ENCODE measurements at places on chromosomes 7 and 10.

- DNase-seq = no peak
Measured at GRCh38 chr7:918441-919113, 35.9 kb downstream of the ADAP1 start.

GRCh38 chr10:76974017-76974691 is 663.5 kb downstream of the KCNMA1 start:
- peak; percentile 20 for DNase-seq

GRCh38 chr10:31669357-31669756 is 259.3 kb downstream of the ARHGAP12 start:
- DNase-seq = peak; percentile 84

DNA sequence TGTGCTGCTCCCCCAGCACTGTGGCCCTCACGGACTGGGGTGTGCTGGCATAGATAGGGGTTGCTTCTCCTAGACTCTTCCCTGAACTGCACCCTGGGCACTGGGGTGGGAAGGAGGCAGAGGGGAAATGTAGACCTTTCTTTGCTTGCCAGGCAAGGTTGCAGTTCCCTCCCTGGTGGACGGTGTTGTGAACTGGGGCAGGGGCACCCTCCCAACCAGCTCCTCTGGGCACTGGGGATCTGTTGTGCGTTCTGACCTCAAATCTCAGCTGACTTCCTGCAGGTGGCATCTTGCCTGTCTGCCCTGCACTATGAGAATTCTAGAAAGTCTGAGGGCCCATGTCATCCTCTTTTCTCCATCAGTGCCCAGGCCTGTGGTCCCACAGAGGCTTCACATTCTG is 53.9 kb downstream of the ARHGAP22 start:
- DNase-seq = no peak

DNA sequence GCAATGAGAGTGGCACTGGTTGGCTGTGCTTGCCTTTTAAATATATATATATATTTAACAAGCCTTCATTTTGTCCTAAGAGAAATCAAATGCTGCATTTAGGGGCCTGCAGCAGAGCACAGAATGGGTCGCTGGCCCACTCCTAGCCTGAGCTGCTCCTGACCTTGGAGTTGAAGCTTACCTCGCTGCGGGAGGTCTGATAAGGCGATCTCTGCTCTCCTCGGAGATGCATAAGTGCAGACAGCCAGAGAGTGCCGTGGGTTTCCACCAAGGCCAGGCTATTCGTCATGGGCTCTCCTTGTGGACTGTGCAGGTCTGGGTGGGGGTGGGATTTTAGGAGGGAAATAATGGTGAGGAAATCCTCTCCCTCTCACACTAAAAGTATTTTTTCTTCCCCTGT is 99.5 kb upstream of the IKZF1 start:
- DNase-seq = no peak

GRCh38 chr10:77268721-77269120 is 368.9 kb downstream of the KCNMA1 start:
- no peak for DNase-seq

DNA sequence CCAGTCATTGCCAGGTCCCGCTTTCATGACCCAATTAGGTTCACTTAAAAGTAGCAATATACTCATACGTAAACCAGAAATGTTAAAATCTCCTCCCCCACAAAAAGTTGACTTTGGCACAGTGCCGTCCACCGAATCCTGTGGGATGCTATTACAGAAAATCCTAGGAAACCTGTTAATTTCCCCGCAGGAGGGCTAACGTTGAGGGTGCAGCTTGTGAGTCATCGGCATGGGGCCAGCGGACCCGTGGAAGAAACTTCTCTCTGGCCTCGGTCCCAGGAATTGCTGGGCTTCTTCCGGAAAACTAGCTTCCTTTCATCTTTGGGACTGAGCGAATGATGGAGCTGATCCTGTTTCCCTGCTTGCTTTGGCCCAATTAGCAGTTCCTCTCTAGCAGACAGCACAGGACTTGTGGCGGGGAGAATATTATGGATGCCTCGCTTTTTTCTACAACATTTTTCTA is 13.5 kb downstream of the CRYGN start:
- peak; percentile 89 for DNase-seq

DNA sequence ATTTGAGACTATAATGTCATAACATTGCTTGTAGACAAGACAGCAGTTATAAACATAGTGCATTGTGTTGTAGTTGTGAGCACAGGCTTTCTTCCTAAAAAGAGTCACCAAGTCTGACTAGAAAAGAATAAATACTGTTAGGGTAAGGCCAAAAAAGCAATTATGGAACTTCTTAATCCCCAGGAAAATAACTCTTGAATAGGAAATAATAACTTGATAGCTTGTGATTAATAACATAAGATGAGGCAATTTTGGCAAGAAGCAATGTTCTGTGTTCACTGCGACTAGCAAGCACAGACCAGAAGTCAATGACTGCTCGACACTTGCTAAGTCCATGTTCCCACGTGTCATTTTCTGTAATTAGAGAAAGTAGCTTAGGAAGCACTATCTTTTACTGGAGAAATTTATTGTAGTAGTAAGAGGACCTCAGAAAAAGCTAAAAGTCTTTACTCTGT is 97.1 kb downstream of the AGMO start:
- DNase-seq = no peak

DNA sequence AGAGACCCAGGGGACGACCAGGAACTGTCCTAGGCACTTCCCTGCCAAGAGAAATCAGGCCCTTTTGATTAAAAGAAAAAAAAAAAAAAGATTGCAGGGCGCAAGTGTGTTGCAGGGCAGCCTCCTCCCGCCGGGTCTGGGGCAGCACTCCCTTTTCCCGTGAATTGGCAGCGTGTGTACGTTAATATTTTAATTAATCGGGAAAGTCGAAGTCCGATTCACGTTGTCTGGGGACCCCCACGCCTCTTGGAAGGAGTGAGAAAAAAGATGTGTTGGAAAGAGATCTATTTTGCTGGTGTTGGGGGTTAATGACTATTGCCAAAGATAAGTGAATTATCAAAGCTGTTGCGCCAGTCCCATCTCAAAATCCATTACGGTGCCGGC is 1.3 kb upstream of the EBF3 start:
- DNase-seq = no peak

DNA sequence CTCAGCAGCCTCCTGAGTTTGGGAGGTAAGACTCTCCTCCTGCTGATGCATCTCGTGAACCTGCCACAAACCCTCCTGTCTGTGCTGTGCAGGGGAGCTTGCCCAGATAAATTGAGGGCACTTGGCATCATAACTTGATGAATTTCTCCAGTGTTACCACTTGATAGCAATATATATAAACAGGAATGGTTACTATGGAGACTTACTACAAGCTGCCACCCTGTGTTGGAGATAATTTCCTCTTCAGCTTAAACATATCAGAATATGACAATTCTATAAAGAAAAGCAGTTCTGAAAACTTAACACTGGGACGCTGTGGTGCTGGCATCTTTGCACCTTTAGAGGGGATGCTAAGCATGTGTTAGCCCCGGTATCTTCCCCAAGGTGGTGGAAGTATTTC is 14.9 kb downstream of the PFKFB3 start:
- DNase-seq = no peak

DNA sequence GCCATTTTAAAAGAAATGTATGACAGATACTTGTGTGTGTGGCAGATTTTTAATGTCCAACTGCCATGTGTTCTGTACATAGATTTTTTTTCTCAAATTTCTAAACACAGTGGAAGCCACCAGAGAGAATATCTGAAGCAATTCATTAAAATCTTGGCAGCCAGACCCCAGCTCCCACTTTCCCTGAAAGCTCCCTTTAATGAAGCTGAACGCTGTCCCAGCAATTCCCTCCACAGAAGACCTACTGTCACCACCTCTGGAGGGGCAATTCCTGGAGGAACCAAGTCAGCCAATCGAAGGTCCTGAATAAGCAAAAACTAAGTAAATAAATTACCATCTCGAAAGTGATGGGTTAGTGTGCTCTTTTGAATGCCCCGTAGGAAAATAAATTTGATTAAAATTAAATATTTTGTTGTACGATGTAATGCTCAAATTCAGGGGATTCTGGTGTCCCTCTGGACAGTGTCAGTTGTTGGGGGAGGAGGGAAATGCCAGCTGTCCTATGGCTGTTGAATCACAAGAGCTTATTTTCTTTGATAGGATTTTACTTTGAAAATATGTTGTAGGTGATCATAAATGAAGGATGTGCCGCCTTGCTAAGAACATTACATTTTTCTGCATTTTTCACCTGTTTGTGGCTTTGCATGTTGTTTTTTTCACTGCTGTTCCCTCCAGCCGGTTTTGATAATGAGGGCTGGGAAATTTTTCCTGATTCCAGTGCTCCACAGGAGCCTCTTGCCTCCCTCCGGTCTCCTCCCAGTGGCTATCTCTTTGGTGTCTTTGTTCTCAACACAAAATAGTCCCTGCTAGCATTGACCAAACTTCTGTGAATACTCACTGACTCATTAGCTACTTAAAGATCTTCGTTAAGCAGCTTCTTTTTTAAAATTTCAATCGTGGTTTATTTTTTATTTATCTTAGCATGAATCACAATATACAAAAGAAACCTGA is 9.2 kb upstream of the GSAP start:
- peak; percentile 34 for DNase-seq

- DNase-seq = no peak
Measured at GRCh38 chr10:99654390-99655175, 4.7 kb upstream of the ENTPD7 start.

- no peak for DNase-seq
Measured at GRCh38 chr7:75966190-75966961, 28.0 kb downstream of the TMEM120A start.

DNA sequence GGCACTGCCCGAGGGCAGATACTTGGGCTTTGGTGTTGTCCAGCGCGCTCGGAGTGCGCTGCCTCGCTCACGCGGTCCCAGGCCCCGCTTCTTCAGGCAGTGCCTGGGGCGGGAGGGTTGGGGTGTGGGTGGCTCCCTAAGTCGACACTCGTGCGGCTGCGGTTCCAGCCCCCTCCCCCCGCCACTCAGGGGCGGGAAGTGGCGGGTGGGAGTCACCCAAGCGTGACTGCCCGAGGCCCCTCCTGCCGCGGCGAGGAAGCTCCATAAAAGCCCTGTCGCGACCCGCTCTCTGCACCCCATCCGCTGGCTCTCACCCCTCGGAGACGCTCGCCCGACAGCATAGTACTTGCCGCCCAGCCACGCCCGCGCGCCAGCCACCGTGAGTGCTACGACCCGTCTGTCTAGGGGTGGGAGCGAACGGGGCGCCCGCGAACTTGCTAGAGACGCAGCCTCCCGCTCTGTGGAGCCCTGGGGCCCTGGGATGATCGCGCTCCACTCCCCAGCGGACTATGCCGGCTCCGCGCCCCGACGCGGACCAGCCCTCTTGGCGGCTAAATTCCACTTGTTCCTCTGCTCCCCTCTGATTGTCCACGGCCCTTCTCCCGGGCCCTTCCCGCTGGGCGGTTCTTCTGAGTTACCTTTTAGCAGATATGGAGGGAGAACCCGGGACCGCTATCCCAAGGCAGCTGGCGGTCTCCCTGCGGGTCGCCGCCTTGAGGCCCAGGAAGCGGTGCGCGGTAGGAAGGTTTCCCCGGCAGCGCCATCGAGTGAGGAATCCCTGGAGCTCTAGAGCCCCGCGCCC is at the start of gene NPY:
TSS of gene NPY (plus strand) at position 294 of the 802 bp plus-strand sequence. CDS start 1,051 bp downstream, outside the sequence.
- DNase-seq = peak; percentile 17

GRCh38 chr7:100602889-100603725 is 944 bp downstream of the PCOLCE start:
- DNase-seq = peak; percentile 80

DNA sequence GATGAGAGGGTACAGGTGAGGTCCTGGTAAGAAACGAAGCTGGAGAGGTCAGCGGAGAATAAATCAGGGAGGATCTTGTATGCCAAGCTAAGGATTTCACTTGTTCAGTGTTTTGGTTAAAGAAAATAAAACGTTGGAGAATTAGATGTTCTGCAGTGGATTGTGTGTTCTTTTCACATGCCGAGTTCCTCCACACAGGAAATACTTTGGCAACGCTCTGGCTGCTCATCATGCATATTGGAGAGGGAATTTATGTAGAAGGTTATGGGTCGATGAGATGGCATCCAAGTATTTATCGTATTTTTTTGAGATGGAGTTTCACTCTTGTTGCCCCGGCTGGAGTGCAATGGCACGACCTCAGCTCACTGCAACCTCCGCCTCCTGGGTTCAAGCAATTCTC is 11.0 kb downstream of the RPS24 start:
- peak; percentile 12 for DNase-seq

- DNase-seq = no peak
Measured at GRCh38 chr7:151017370-151017952, 6.8 kb downstream of the ATG9B start.

DNA sequence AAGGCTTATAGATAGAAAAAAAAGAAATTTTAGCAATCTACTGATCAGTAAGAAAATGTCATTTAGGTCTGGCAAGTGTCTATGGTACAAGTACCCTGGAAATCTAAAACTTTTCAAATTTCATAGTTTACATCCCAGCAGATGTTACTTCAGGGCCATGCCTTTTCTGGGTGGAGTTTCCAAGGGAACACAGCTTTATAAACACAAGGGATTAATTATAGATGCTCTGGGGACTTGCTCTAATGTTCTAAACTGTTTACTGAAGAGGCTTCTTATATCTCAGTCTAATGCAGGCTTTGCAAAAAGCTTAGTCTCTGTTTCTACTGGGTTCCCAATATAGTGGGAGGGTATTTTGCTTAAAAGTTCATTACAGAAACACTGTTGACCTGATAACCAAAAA is 3.1 kb downstream of the CD36 start:
- DNase-seq = no peak

DNA sequence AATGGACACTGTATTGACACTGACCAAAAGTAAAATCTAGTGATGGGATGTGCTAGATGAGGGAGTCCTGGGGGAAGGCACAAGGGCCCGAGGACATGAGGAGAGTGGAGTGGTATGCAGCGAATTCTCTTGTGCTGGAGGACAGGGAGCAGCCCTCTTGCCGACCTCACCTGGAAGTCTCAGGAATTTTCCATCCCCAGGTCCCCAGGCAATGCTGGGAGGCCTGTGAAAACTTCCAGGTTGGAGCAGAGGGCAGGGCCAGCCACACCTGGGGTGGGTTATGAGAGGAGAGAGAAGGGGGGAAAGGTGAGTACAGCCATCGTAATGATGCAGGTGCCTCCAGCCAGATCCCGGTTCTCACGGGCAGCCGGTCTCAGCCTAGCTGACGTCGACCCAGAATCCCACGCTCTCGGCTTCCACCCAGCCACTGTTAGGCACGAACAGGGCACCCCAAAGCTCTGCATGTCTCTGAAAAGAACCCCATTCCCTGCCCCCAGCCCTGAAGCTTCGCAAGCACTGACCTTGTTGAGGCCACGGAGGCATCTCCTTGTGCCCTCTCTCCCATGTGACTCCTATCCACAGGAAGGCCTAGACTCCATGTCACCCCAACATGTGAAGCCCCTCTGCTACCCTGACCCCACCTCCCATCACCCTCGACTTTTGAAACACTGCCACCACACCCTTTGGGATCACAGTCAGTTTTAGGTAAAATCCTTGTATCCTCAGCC is 239.7 kb upstream of the MYO3A start:
- DNase-seq = no peak

DNA sequence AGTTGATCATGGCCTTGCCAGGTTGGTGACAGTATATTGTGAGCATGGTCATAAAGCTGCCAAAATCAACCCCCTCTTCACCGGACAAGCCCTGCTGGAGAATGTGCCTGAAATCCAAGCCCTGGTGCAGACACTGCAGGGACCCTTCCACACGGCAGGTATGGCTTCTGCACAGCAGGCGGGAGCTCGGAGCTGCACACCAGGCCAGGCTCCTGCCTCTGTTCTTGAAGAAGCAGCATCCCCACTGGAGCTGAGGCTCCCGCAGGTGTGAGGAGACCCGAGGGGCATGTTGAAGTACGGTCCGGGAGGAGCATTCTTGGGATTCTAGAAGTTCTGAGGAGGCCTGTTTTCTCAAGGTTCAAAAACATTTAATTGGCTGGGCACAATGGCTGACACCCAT is 12.7 kb downstream of the DHTKD1 start:
- DNase-seq = no peak

- DNase-seq = no peak
Measured at GRCh38 chr7:52154382-52154781, 837.8 kb upstream of the COBL start.

- DNase-seq = peak; percentile 18
Measured at GRCh38 chr10:86226781-86227201, 139.8 kb downstream of the GRID1 start.

Measured in MG63 (cell line).